ENCODE measurements at places on chromosomes 4 and X.
A peak's percentile ranks its signal among the peaks of the same experiment; 100 is the strongest.

- no peak for DNase-seq
Measured at GRCh38 chrX:17376431-17377077, 1.6 kb downstream of the NHS start.

DNA sequence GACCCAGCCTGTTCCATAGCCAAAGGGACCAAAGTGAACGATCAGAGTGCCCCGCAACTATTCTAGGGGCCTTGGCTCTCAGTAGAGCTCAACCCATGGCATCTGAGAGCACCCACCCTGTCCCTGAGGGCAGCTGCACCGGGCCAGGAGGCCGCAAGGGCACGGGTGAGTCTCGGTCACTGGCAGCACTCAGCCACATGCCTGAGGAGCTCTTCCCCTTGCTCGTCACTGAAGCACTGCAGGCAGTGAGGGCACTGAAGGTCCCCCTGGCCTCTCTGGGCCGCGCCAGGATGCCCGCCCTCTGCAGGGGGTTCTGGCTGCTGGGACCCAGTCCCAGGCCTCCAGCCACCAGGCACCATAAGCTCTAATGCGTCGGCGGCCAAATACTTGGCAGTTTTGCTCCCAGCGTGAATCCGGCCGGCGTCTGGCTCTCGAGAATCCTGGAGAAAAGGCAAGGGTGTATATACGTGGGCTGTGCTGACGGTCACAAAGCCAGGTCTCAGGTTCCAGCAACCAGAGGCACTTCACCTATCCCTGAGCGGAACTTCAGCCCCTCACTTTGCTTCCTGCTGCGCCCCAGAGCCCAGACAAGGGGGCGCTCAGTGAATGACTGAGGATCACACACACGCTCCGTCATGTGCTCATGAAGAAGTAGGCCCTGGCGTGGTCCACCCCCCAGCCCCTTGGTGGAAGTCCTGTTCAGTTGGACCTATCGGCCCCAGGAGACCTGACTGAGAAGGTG, 13.9 kb downstream of the TNIP2 start:
- DNase-seq: no peak

- no peak for DNase-seq
Measured at GRCh38 chr4:119692001-119692400, 63.4 kb upstream of the PDE5A start.

- no peak for DNase-seq
Measured at GRCh38 chrX:9318766-9319165, 146.1 kb upstream of the TBL1X start.

GRCh38 chr4:16129336-16129735, 45.5 kb upstream of the PROM1 start:
- DNase-seq: no peak

DNA sequence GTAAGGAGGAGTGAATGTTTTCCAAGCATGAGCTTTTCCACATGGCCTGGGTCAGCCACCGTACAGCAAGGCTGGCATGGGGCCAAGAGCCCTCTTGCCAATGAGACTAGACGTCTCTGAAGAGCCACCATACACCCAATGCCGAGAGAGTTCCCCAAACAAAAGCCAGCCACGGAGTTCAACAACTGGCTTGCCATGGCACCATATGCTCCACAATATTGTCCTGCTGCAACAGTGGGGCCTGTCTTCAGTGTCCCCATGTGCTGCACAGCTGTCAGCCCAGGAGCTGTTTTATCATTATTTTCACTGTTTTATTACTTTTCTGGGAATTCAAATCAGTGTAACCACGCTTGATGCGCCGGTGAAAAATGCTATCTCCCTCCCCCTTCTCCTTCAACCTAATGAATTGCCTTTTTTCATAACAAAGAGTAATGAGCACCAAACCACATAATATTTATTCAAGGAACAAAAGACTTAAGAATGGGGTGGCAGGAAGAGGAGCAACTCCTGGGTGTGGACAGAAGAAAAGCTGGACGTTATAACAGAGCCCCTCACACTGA, 18.4 kb downstream of the MAML3 start:
- no peak for DNase-seq

- no peak for DNase-seq
Measured at GRCh38 chr4:166903408-166903807, 330.9 kb downstream of the SPOCK3 start.

- peak; percentile 86 for DNase-seq
Measured at GRCh38 chr4:1192091-1192492, 19.7 kb upstream of the SPON2 start.

DNA sequence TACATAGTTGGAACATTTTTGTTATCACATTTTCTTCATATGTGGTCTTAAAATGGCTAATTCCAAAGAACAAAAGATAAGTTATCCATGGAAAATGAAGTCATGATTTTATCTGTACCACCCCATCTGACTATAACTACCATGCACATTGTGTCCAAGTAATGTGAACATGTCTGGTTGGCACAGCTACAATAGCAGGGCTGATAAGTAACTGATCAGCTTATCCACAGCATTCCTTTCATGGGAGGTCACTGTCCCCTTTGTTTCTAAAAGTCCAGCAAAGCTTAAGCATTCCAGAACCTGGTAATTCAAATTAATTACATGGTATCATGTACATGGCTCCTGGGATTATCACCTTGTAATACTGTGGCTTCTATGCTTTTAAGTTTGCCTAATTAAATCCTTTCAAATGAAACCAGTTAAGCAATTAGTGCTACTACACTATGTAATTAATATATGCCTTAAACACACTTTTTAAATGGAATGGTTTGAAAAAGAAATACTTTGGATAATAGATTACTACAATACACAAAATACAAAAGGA, 21.1 kb upstream of the SORBS2 start:
- DNase-seq: no peak

DNA sequence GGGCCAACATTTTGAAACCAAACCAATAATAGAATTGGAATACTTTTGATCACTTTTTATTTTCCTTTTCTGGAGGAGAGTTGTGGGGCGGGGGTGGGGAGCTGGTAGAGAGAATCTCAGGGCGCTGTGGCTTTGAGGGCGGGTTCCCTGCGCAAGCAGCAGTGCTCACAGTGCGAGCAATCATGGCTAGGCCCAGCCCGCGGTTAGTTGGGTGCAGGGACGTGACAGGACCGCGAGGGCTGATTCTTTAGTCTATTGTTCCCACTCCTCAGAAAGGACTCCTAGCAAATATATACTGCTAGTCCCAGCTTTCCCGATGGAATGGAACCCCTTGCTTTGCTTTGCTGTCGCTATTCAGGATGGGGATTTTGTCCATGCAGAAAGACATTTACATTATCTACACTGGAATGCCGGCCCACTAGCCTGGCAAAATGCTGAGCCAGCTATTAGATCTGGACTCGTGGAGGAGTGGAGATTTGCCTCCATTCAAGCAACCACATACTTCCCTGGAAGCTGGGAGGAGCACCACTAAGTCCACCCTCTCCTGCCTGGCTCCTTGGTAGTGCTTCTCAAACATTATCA, 23.9 kb upstream of the APLN start:
- no peak for DNase-seq

DNA sequence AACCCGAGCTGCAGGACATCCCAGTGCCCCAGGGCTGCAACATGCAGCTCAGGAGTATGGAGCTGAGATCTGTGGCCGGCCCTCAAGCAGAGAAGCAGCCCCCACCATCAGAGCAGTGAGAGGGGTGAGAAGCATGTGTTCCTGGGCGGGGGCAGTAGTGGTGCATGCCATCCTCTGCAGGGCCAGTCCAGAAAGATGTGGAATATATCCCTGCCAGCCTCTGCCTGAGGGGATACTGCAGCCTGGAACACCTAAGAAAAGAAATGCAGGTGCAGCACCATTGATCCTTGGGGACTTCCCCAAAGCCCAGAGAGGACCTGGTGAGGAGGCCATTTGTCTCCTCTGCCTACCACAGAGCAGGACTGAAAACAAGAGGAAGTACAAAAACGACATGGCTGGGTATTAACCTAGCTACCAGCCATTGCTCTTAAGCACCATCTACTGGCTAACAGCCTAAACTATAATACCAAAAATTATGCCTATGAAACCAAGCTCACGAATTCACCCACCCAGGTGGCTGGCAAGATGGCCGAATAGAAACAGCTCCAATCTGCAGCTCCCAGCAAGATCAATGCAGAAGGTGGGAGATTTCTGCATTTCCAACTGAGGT, 158.8 kb downstream of the ADGRA3 start:
- DNase-seq: no peak

- DNase-seq: no peak
Measured at GRCh38 chr4:184503869-184504300, 29.5 kb upstream of the IRF2 start.

DNA sequence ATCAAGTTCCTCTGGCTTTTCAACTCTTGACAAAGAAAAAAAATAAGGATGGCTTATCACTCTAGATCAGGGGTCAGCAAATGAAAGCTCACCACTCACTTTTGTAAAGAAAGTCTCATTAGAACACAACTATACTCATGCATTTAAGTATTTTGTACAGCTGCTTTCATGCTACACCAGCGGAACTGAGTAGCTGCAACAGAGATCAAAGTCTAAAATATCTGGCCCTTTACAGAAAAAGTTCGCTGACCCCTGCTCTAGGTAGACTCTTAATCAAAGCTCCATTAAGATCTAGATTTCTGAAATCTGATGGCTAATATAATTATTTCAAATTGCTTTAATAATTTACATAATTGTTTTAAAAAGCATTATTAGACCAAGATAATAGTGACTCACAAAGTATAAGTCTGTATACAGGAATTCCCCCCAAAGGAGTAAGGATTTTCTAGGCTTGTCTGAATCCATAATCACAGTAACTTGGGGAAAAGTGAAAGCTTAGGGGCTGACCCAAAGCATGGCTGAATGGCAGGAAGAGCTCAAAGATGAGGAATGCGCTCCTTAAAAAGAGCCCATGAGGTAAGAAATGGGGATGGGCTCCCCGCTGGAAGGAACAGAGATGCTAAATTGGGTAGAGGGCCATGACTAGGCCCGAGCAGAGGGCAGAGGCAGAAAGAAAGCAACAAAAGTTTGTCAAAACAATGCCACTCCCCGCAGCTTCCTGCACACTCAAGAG, 140.3 kb downstream of the SH3KBP1 start:
- DNase-seq: no peak

DNA sequence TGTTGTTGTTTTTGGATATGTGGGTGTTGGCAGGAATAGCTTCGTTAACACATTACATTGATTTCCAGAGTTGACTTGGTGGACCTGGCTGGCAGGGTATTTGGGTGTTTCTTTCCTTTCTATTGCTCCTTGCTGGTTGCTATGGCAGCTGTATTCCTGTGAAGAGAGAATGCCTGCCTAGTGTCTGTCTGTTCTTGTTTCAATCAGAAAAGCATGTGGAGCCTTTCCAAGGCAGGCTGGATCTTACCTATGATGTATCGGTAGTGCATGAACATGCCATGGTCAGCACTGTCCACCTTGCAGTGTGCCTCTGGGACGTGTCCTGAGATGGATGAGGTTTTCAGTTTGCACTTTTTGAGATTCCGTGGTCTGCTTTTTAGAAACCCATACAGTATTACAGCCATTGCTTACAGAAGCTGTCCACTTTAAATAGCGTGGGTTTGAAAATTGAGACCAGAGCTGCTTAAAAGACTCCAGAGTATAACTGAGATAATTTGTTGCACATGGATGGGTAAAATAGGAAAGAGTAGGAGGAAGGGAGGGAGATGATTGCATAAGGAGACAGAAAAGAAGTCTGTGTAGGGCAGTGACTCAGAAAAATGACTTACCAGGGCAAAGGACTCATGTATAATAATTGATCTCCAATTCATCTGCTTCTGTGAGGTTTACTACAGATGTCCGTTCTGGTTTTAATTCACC, 20.0 kb upstream of the AADAT start:
- peak; percentile 41 for DNase-seq

DNA sequence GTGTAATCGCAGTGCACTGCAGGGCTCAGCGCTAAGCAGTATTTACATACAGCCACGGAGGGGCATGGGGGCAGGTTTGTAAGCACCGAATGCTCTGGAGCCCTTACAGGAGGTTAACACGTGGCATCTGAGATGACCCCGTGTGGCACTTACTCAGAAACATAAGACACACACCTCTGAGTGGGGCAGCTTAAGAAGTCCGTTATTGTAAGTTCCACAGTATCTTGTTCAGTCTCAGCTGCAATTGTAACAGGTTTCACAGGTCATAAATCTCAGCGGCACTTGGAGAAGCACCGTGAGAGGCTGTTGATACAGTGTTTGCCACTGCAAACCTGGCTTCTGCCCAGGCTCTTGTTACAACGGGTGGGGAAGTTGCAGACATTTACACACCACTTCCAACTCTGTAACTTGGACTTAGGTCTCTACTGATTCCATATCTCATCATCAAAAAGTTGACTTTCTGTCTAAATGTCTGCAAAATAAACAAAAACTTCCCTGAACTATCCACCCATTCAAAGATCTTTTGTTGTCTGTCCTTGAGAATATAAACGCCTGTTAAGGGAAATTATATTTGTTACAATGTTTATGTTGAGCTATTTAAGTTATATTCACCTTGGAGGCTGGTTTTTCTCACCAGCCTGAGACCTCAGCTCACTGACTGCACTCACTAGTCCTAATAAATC, 10.3 kb downstream of the CPLX1 start:
- no peak for DNase-seq

DNA sequence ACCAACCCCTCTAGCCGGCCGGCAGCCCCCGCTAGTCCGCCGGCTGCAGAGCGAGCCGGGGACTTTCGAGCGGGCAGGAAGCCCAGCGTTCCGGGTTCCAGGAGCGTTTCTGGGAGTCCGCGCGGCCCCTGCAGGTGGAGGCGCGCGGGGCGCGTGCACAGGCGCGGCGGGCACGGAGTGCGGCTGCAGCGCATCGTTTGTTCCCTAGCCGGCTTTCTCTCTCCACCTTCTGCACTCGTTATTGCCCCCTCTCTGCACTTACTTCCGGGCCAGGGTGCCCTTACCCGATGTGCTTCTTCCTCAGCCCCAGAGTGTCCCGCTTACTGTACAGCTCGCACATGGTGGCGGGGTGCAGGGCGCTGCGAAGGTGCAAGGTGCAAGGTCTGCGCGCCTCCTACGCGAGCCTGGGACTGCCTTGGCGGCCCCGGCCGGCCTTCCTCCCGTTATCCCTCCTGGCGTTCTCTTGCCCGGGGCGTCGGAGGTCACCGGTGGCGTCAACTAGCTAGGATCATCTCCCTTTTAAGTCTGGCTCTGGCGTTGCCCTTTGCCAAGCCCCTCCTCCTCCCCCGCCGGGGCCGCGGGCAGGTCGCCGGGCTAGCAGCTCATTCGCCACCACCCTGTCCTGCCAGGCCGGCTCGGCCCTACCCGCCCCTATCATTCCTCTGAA, at the start of gene ETNPPL:
TSS of gene ETNPPL (minus strand) at position 495 of the 667 bp plus-strand sequence. CDS start at position 340, 155 bp downstream.
- DNase-seq: no peak

DNA sequence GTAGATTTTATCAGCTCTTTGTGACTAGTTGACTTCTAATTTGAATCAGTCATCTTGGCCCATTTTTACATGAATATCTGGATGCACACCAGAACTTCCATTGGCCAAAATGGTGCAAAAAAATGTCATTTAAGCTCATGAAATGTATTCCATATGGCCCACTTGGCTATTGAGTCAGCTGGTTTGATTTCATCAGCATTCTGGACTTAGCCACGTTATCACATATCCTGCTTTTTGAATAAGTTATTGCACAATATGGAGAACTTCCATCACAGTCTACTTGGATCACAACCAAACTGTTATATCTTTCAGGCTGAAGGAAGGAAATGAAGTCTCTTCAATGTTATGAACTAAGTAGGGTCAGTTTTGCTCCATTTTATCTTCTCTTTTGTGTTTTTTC, 640.6 kb downstream of the PCDH7 start:
- peak; percentile 79 for DNase-seq

GRCh38 chrX:78831523-78831922, 84.0 kb downstream of the LPAR4 start:
- no peak for DNase-seq

Measured in BJ (cell line).